ENCODE measurements at places on chromosomes 2 and 18. TPM values are rescaled to one million over a fixed set of nuclear protein-coding genes. Genes with fewer than 3 reads are reported as not detected.

DNA sequence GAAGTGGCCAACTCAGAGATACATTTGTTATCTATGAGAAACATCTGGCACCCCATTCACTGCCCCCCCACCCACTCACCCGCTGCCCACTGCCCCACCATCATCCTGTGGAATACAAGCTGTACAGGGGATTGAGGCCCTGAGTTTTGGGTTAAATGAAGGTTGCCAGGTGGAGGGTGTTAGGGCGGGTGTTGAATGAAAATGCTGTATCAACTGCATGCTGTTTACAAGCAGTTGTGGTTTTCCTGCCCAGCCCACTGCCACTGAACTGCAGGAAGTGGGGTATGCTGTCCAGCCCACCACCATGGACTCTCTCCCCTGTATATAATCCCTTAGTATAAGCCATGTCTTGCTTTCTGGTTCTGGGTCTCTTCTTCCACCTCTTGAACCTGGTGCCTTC is 481.9 kb downstream of the METTL4 start:
- DNase-seq: no peak

DNA sequence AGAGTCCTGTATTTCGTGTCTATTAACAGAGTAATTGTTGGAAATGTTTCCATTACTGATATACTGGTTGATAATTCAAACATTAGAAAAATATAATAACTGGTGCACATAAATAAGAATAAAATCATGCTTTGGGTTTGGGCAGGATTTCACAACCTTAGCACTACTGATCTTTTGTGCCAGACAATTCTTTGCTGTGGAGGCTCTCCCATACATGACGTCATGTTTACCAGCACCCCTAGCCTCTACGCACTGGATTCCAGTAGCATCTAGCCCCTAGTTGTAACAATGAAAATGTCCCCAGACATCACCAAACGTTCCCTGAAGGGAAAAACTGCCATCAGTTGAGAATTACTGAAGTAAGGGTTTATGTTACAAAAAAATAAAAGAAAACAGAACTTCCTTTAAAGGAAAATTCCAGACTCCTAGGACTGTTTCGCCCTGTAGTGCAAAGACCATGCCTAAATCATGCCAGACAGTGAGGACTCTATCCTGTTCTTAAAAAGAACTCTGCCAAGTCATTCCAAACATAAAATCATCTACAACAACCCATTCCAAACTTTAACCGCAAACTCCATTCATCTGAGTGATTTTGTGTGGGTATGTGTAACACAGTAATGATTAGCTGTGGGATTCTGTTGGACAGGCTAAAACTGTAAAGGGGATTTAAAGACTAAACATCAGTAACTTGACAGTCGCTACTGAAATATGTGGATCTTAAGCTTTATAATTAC is 313.4 kb upstream of the CCDC68 start:
- DNase-seq: no peak

Gene DQX1
- total RNA-seq: not detected

DNA sequence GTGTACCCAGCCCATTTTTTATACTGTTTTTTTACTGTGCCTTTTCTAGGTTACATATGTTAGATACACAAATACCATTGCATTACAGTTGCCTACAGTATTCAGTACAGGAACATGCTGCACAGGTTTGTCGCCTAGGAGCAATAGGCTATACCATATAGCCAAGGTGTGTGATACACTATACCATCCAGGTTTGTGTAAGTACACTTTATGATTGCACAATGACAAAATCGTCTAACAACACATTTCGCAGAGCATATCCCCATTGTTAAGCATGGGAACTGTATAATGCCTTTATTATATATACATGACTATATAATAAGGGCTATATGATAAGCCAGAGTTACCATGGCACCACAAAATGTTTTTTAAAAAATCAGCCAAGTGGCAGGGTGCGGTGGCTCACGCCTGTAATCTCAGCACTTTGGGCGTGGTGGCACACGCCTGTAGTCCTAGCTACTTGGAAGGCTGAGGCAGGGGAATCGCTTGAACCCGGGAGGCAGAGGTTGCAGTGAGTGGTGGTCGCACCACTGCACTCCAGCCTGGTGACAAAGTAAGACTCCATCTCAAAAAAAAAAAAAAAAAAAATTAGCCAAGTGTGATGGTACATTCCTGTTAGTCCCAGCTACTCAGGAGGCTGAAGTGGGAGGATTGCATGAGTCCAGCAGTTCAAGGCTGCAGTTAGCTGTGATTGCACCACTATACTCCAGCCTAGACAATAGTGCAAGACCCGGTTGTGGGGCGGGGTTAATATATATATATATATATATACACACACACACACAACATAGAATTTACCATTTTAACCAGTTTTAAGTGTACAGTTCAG is 2.8 kb upstream of the CENPA start:
- no peak for DNase-seq

Gene AQP12A
- total RNA-seq: not detected

Gene IL36G
- total RNA-seq: not detected

DNA sequence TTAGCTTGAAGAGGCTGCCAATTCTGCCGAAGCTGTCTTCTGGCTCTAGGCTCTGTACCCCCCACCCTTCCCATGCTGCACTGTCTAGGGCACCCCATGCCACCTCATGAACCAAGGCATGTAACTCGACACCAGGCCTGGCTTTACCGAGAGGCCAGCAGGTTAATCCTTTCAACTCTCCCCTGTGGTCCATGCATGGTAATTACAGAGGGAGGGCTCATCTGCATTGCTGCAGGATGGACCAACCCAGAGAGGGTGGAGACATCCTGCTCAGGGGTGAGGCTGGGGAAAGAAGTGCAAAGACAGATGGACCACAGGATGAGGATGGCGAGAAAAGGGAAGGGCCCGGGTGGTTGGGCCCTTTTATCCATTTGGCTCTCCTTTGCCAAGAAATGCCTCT is 65.8 kb downstream of the KCTD1 start:
- no peak for DNase-seq

DNA sequence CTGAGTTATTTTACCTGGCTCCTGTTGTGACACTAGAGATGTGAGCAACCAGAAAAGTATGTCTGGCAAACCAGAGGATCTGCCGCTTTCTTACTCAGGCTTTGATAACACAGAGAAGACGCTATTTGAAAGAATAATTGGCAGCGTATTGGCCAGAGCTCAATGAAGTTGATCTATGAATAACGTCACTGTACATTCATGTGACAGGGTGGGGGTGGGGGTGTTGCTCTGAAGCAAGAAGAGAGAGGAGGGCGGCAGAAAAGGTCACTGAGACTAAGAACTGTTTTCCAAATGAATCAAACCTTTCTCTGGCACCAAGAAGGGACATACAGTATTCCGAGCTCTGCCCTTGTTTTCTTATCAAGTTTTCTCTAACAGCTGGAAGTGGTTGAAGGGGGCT is 1.7 kb upstream of the ONECUT2 start:
- no peak for DNase-seq

GRCh38 chr2:76448956-76449355 is 738.2 kb upstream of the GCFC2 start:
- DNase-seq: no peak

Gene NTSR2
- not detected for total RNA-seq

- peak; percentile 65 for DNase-seq
These were observed 89.2 kb upstream of the GLS start for GRCh38 chr2:190791347-190791975.

GRCh38 chr18:10398571-10398970 is 55.9 kb upstream of the APCDD1 start:
- no peak for DNase-seq

Gene SMYD1
- 0.49 TPM for total RNA-seq

DNA sequence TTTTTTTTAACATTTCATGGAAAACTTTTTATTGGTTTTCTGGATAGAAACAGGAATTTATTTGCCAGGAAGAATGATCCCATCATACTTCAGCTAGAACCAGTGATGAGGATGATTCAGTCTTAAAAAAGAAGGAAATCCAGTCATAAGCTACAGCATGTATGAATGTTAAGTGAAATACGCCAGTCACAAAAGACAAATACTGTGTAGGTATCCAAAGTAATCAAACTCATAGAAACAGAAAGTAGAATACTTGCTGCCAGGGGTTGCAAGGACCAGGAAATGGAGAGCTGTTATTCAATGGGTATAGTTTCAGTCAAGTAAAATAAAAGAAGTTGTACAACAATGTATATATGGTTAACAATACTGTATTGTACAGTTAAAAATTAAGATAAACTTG is 21.3 kb downstream of the PSME4 start:
- no peak for DNase-seq

Gene LPIN1
- total RNA-seq: 141 TPM

- DNase-seq: no peak
These were observed 35.5 kb upstream of the TMEM87B start for GRCh38 chr2:112019569-112019982.

GRCh38 chr18:24837066-24837465 is 376.6 kb downstream of the HRH4 start:
- no peak for DNase-seq

DNA sequence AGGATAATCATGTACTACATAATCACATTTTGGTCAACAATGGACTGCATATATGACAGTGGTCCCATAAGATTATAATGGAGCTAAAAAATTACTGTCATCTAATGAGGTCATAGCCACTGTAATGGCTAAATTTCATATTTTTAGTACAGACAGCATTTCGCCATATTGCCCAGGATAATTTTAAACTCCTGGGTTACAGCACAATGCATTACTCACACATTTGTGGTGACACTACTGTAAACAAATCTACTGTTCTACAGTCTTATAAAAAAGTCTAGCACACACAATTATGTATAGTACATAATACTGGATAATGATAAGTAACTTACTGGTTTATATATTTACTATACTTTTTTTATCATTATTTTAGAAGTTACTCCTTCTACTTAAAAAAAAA is 12.8 kb downstream of the EIF2AK2 start:
- no peak for DNase-seq

GRCh38 chr2:2503864-2504418 is 172.9 kb upstream of the MYT1L start:
- DNase-seq: no peak

DNA sequence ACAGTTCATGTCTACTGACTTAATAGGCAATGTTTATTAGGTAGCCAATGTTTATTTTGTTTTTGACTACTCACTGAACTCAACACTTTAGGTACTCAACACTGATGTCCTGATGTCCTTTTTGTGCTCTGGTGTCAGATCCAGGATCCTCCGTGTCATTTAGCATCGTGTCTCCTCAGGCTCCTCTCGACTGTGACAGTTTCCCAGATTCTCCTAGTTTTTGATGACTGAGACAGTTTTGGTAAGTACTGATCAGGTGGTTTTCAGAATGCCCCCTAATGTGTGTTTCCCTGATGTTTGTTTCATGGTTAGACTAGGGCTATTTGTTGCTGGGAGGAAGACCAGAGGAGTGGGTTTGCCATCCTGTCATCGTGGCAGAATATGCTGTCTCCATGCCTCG is 719.7 kb upstream of the SOX11 start:
- no peak for DNase-seq

DNA sequence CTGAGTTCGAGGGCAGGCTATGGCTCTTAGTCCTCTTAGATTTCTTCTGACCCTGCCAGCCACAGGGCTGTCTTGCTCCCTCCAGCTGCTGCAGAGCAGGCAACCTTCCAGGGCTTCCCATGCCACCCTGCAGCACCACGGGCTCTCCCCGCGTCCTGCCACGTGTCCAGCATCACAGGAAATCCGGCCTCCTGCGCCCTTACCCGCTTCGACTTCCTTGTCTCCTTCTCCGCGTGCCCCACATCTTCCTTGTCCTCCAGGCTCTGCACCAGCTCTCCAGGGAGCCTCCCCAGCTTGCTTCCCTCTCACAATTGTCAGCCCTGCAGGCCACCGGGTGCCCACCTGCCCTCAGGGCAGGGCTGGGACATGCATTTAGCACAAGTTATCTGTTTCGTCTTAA is 253.5 kb downstream of the DCDC2C start:
- no peak for DNase-seq

GRCh38 chr2:207405150-207405549 is 124.6 kb upstream of the CREB1 start:
- DNase-seq: no peak

DNA sequence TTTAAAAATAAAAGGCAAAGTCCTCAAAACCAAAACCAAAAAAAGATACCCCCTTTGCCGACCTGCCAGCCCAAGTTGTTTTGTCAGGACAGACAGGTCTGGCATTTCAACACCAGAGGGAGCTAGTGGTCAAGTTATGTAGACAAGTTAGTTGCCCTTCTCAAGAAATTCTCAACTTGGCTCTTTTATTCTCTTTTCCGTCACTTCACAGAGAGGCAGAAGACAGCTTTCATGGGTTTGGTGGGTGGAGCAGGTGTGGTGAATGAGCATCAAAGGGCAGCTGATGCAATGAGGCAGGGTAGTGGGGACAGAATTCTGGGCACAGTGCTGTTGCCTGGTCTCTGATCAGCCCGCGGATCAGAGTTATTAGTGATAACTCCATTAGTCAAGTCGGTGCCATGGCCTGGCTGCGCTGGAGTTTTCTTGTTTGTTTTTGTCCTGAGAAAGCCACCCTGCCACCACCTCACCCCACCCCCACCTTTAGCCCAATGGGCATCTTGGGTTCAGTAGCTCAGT is 303.7 kb upstream of the EPAS1 start:
- peak; percentile 79 for DNase-seq

Gene NCL
- 393 TPM for total RNA-seq

Gene NAGK
- total RNA-seq: 125 TPM

- no peak for DNase-seq
These were observed 99.1 kb downstream of the PTGR3 start for GRCh38 chr18:75109819-75110218.

DNA sequence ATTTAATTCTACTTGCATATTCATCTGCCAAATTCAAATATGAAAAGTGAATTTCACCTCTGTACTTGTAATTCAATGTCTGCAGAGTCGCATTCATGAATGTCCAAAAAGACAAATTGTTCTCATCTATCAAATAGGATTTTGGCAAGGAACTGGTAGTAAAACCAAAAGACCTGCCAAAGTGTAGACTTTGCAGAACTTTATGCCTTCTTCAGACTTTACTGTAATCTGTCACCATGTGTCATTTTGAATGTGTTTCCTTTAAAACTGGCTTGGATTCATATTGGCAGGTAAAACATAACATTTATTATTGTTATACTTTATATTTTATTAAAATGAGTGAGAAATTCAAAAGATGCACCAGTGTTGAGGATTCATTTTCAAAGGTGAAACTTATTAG is 701.9 kb upstream of the LINC00305 start:
- no peak for DNase-seq

GRCh38 chr2:119421741-119422140 is 9.9 kb upstream of the TMEM37 start:
- no peak for DNase-seq

DNA sequence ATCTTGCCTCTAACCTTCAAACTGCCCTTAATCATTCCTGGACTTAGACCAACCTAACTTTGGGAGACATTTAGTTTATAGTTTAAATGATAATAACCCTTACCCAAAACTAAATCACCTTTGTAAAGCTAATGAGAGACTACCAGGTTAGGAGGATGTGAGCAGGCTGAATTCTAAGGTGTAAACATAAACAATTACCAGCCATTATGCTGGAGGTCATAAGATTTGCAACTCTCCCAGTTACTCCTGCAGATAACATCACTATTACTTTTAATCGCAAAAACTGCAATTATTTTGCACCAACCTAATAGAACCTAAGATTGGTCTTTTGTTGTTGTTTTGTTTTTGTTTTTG is 86.5 kb upstream of the MSH6 start:
- DNase-seq: no peak
